NCI-H1092 (cell line): ENCODE measurements at places on chromosomes 16 and 17.
A peak's percentile ranks its signal among the peaks of the same experiment; 100 is the strongest.

GRCh38 chr17:20226814-20227482, 217.8 kb downstream of the SPECC1 start:
- DNase-seq, result peak; percentile 41

DNA sequence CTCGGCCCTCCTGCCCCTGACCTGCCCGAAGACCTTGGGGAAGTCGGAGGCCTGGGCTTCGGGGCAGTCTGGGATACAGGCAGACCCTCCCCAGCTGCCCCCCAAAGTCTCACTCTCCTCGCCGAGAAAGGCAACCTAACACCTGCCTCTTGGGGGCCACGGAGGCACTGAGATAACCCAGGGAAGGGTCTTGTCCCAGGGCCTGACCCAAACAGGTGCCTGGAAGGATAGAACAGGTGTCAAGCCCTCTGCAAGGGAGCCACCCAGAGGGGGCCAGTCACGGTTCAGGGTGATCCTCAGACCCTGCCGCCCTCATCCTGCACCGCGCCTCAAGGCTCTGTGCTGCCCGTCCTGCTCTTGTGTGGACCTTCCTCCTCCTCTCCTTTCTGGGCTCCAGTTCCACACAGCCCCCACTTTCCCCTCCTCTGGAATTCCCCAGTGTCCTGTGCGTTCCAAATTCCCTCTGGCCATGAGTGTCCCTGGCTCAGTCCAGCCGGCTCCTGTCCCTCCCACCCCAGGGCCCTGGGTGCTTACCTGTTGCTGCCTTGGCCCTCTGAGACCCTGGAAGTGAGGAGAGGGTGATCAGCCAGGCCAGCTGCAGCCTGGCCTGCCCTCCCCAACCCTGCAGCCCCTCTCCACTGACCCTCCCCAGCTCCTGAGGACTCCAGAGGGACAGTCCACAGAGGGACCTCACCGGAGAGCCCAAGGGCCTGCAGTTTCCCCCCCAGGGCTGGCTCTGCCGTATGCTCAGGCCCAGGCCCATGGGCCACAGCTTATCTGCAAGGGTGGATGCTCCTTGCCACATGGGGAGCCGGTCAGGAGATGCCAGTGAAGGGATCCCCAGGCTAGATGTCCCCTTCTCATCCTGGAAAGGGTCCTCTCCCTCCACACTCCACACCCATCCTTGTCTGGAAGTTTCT, 3.8 kb downstream of the PRSS27 start:
- no peak for DNase-seq

DNA sequence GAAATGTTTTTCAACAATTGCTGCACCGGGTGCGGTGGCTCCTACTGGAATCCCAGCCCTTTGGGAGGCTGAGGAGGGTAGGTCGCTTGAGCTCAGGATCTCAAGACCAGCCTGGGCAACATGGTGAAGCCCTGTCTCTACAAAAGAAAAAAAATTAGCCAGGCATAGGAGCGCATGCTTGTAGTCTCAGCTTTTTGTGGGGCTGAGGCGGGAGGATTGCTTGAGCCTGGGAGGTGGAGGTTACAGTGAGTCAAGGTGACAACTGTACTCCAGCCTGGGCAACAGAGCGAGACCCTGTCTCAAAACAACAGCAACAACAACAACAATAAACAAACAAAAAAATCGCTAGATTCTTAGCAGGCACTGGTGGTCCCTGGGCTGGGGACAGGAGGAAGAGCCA, 28.5 kb downstream of the IL21R start:
- DNase-seq, result no peak

- no peak for DNase-seq
These were observed 61.9 kb upstream of the DHX40 start for GRCh38 chr17:59503500-59503899.

DNA sequence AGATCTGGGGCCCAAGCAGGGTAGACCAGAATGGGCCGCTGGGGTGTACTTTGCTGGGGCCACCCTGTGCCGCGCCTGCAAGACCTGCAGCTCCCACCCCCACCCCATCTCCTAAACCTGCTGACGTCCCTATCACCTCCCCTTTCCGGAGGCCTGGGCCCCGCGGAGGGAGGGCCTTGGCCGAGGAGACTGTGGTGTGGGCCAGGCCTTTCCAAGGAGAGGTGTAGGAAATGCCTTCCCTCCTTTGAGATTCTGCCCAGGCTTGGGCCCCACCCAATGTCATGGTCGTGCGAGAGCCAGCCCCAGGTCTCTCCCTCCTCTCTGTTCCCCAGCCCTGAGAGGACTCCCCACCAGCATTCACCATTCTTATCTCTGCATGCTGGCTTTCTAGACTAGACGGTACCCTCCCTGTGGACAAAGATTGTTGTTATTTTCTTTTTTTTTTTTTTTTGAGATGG, 3.9 kb upstream of the WFIKKN2 start:
- DNase-seq, result no peak

DNA sequence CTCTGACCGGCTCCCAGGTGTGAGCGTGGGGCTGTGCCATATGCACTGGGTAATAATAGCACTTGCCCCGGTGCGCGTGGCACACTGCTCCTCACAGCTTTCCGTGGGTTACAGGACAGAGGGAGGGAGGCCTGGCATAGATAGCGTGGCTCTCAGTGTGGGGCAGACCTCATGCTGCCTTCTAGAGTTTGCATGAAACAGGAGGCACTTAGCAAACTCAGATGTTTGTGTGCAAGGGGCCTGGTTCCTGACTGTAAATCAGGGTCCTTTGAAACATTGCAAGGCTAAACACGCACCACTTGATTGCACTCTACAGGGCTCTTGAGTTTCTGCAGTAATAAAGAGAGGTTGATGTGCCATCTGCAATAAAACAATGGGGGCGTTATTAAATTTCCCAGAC, 101.7 kb downstream of the RPTOR start:
- peak; percentile 53 for DNase-seq

- no peak for DNase-seq
These were observed 13.9 kb downstream of the SOCS3 start for GRCh38 chr17:78345791-78346494.

- no peak for DNase-seq
These were observed 11.7 kb upstream of the PRPSAP1 start for GRCh38 chr17:76365256-76365903.

GRCh38 chr16:72203401-72203800, 31.4 kb upstream of the PMFBP1 start:
- DNase-seq, result no peak

GRCh38 chr17:79011451-79012147, 2.0 kb upstream of the CANT1 start:
- DNase-seq, result no peak

GRCh38 chr17:40279402-40279801, 8.3 kb upstream of the CDC6 start:
- DNase-seq, result no peak

DNA sequence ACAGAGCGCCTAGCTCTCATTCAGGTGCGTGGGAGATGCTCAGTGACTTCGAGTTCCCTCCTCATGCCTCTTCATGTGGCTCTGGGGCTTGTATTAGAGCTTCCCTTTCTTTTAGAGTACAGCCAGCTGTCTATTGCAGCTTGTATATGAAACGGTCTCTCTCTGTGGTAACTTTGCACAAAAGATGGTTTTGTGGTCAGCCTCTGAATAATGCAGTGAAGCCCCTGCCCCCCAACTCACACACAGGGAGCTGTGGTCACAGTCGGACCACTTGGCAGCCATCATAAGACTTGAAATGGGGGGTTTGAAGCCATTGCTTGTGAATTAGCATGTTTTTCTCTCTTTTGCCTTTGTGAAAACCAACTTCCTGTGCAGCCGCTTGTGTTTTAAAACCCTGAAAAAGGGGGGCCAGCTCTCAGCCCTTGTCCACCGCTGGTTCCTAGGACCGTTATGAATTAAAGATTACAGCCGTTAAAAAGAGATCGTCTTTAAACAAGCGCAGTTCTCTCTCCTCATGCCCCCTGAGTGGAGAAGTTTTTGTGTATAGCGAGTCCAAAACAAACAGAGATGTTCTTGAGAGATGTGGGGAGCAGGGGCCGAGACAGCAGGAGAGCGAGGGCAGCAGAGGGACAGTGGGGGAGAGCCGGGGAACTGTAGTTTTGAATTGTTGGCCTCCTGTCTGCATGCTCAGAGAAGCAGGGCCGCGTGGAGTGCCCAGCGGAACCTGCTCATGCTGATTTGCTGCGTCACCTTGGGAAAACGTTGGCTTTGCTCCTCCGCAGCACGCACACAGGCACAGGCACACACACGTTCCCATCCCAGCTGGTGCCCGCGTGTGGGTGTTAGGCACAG, 199.0 kb downstream of the MSI2 start:
- no peak for DNase-seq

DNA sequence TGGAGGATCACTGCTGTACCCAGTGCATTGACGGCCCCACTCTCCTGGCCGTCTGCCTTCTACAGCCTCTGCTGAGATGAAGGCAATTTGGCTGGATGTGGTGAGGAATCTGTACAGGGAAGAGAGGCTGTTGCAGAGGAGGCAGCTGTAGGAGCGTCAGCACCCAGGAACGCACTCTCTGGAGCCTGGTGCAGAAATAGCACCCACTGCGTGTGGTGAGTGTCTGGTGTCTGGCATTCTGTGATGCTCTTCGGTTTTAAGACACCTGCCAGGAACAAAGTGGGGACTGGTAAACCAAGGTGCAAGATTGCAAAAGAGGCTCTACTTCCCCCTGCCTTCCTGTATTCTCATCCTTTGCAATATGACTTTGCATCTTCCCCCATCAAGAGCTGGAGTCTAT, 187.5 kb upstream of the SDK2 start:
- DNase-seq, result no peak

DNA sequence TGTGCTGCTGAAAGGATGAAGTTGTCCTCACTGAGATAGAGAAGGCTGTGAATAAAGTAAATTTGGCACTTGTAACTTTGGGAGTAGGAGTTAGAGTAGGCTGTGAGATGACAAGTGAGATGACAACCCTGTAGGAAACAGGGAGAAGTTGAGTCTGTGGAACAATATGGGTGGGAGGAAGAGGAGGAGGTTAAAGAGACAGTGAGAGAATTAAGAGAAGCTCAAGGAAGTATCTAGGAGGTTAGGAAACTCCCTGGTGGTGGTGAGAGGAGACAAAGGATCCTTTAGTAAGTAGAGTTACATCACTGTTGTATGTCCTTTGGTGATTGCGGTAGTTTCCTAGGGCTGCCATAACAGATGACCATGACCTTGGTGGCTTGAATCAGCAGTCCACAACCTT, 10.7 kb upstream of the HSD17B2 start:
- DNase-seq, result no peak

GRCh38 chr16:53085369-53085843, 30.6 kb downstream of the CHD9 start:
- peak; percentile 76 for DNase-seq

GRCh38 chr16:74094962-74095361, 201.7 kb upstream of the PSMD7 start:
- DNase-seq, result no peak

DNA sequence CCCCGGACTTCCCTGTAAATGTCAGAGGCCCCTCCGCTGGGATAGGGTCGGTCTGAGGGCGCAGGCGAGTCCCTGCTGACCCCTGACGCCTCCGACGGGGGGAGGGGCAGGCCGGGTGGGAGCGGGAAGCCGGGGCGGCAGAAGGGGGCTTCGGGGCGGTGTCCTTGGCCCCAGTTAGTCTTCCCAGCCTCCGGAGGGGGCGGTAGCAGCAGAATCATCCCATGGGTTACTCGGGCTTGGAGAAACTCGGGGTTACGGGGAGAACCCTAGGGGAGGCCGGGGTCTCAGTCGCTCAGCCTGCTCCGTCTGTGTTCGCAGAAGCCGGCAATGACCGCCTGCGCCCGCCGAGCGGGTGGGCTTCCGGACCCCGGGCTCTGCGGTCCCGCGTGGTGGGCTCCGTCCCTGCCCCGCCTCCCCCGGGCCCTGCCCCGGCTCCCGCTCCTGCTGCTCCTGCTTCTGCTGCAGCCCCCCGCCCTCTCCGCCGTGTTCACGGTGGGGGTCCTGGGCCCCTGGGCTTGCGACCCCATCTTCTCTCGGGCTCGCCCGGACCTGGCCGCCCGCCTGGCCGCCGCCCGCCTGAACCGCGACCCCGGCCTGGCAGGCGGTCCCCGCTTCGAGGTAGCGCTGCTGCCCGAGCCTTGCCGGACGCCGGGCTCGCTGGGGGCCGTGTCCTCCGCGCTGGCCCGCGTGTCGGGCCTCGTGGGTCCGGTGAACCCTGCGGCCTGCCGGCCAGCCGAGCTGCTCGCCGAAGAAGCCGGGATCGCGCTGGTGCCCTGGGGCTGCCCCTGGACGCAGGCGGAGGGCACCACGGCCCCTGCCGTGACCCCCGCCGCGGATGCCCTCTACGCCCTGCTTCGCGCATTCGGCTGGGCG, 542 bp downstream of the GUCY2D start:
- DNase-seq, result no peak

GRCh38 chr17:34199932-34200534, 55.1 kb upstream of the CCL2 start:
- DNase-seq, result peak; percentile 40

- no peak for DNase-seq
These were observed 6.9 kb downstream of the GNAO1 start for GRCh38 chr16:56198006-56198754.

DNA sequence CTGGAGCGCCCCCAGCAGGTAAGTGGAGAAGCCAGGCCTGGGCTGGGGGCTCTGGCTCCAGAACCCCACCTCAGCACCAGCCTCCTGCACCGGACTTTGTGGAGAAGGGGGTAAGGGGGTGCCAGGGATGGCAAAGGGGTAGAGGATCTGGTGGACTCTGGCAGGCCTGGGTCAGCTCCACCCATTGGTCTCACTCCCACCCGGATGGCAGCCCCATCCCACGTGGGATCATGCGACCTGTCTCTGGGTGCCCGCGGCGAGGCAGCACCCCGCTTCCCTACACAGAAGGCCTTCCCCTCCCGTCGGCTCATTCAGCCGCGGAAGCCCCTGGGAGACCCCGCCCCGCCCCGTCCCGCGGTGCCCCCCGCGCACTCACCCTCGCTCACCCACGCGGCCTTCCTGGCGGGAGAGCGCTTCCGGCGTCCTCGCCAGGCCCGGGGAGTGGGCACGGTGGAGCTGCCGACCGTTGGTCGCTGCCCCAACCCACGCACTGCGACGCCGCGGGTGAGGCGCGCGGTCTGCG, 498 bp upstream of the PLEKHG4 start:
- no peak for DNase-seq

DNA sequence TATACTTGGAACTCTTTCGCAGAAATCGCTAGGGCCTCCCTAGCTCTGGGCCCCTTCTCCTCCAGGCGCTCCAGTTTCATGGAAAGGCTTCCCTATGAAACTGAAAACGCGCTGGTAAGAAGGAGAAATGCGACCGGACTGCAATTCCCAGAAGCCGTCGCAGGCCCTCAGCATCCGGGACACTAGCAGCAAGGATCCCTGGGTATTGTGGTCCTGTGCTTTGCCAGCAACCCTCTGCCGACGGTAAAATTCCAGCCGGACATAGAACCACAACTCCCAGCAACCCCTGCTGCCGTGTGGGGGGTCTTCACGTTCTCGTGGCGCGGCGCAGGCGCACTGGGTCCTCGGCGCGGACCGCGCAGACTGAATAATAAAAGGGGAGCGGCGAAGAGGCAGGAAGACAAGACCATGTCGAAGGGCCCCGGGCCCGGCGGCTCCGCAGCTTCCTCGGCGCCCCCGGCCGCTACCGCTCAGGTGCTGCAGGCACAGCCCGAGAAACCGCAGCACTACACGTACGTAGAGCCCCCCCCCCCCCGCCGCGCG, at the start of gene UNK:
UNK (plus strand) TSS at position 334 of the 543 bp plus-strand sequence; CDS start at position 409, 75 bp downstream.
- DNase-seq, result peak; percentile 98

- DNase-seq, result no peak
These were observed 9.1 kb downstream of the FOXJ1 start for GRCh38 chr17:76131692-76132573.

- DNase-seq, result no peak
These were observed 52.5 kb downstream of the ZNF778 start for GRCh38 chr16:89269805-89270665.

- no peak for DNase-seq
These were observed 39.5 kb upstream of the CDH13 start for GRCh38 chr16:82587289-82587688.
